ENCODE measurements at places on chromosomes 11 and 22.

DNA sequence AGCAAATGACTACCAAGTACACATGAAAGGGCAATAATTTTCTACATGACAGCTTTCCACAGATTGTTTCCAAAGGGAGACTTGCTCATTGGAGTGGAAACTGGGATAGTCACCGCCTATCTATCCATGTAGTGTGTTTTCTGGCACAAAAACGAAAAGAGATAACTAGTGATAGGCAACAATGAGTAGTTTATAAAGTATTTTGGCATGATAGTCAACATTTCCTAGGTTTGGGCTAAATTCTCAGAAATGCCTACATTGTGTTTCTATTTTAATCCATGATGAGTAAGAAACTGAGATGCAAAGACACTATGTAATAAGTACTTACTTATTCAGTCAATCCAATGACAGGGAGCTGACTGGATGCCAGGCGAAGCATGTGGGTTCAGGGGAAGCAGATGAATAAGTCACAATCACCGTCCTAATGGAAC lies 1129.1 kb downstream of the DLG2 start:
- no peak for ATAC-seq

GRCh38 chr11:113023228-113023627 lies 62.0 kb downstream of the NCAM1 start:
- no peak for ATAC-seq

- no peak for ATAC-seq
Measured at GRCh38 chr11:73236205-73236765, 18.2 kb downstream of the P2RY2 start.

DNA sequence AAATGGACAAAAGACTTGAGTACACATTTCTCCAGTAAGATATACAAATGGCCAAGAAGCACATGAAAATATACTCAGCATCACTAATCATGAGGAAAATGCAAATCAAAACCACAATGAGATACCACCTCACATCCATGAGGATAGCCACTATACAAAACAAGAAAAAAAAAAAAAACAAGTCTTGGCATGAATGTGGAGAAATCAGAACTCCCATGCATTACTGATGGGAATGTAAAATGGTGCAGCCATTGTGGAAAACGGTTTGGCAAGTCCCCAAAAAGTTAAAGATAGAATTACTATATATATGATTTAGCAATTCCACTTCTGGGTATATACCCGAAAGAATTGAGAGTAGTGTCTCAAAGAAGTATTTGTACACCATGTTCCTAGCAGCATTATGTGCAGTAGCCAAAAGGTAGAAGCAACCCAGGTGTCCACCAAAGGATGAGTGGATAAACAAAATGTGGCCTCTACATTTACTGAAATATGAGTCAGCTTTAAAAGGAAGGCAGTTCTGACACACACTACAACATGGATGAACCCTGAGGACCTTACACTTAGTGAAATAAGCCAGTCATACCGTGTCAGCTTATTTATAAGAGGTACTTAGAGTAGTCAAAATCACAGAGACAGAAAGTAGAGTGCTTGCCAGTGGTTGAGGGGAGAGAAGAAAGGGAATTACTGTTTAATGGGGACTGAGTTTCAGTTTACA lies 146.3 kb downstream of the WNT7B start:
- no peak for ATAC-seq

- no peak for ATAC-seq
Measured at GRCh38 chr22:24054356-24054755, 43.3 kb downstream of the CABIN1 start.

GRCh38 chr11:73199446-73199845 lies 18.6 kb upstream of the P2RY2 start:
- no peak for ATAC-seq

GRCh38 chr11:69683764-69684333 lies 8.7 kb upstream of the LTO1 start:
- no peak for ATAC-seq

- no peak for ATAC-seq
Measured at GRCh38 chr11:66919923-66920322, 38.3 kb downstream of the PC start.

DNA sequence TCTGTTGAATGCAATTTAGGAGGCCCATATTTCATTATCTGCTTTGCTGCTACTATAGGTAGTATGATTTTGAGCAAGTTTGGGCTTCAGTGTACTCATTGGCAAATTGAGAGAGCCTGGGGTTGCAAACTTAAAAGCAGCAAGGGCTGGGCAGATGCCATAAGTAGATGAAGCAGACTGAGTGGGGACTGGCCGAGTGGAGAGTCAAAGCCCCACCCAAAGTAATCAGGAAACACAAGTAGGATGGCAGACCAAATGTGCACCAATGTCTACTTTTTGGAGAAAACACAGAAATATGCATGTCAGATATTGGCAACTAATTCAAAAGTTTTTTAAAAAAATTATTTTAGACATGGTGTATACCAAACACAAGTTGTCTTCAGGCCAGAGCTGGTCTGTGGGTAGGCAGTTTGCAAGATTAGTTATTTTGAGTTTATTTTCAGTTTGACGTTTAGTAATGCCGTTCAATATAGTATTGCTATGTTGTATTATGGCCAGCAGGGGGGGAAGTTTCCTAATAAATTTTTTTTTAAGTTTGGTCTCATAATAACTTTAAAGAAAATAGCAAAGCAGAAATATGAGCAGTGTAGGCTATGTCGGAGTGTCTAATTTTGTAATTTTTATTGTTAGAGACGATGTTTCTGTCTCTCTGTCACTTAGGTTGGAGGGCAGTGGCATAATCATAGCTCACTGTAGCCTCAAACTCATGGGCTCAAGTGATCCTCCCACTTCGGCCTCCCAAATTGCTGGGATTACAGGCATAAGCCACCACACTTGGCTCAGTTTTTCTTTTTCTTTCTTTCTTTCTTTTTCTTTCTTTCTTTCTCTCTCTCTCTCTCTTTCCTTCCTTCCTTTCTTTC lies 105.1 kb downstream of the HIPK3 start:
- no peak for ATAC-seq

DNA sequence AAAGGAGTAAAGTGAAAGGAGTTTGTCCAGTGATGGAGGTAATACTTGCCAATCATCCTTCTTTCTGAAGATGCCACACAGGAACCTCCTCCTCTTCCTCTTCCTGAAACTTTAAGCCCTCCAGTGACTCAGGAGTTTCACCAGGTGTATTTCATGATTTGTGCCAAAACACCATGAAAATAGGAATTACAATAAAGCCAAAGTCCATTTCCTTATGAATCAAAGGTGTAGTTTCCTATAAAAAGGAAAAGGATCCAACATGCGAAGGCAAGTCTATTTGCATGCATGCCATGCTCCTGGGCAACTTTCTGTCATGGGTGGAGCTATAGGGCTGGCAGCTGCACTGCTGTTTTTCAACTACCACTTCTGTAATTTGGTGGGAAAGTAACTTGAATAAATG lies 9.8 kb upstream of the POU2AF1 start:
- ATAC-seq, result no peak

- no peak for ATAC-seq
Measured at GRCh38 chr22:21951931-21952465, 650 bp downstream of the PPM1F start.

GRCh38 chr11:10502065-10502680 lies 38.8 kb downstream of the RNF141 start:
- ATAC-seq, result no peak

DNA sequence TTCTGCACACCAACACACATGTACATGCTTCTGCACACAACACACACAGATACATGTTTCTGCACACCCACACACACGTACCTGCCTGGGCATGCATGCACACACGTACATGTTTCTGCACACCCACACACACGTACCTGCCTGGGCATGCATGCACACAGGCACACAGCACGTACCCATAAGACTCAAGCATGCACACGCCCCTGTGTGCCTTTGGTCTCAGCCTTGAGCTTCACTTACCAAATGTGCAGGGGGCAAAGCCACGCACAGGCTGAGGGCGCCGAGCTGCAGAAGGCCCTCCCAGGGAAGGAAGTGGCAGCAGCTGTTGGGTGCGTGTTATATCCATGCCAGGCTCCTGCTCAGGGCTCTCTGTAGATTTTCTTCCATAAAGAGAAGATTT lies 34.7 kb upstream of the SMIM38 start:
- ATAC-seq, result no peak

GRCh38 chr11:10770626-10771254 lies 19.7 kb downstream of the CTR9 start:
- ATAC-seq, result no peak

- ATAC-seq, result no peak
Measured at GRCh38 chr11:126487711-126488110, 132.2 kb downstream of the ST3GAL4 start.

- no peak for ATAC-seq
Measured at GRCh38 chr22:36215981-36216380, 14.4 kb upstream of the APOL4 start.

GRCh38 chr11:82944198-82944597 lies 42.7 kb downstream of the DDIAS start:
- no peak for ATAC-seq

DNA sequence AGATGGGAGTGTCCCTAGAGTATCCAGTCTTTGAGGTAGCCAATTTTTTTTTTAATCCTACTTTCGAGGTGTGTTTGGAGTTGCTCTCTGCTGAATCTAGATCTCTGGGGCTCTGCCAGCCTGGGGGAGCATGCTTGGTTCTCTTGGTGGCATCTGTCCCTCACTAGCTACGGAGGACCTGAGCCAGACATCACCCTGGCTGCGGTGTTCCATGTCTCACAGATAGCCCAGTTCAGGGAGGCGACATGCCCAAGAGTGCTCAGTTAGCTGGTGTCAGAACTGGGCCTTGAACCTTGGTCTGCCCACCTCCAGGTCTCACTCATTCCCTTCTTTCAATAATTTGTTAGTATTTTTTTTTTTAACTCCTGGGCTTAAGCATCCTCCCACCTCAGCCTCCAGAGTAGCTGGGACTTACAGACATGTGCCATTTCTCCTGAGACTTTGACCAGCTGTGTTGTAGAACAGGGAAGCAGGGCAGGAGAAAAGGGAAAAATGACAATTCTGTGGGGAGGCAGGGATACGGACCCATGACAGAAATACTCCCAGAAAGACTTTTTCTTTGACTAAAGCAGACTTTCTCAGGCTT lies 621 bp downstream of the HMOX1 start:
- no peak for ATAC-seq

DNA sequence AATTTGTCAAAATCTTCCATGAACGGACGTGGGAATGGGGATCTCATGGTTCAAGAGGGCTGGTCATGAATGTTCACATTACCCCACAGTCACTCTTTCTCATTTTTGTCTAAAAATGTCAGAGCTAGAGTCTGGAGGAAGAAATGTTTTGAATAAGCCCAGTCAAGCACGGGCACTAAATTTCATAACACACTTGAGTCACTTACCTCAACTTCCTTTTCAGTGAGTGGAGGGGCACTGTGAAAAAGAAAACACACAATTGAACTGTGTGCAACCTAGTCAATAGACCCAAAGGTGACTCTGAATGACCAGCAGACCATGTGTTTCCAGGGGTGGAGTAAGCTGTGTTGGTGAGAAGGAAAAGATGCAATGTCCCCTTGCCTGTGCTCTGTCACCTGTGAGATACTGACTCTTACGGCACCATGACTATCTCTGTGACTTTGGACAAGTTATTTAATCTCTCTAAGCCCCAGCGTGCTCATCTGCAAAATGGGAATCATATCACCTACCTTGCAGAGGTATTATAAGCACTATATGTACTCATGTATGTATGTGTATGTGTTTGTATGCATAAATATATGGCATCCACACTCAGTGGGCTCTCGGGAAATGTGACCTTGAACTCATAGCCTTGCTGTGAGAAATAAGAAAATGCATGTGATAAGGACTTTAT lies 38.2 kb upstream of the LYVE1 start:
- ATAC-seq, result peak; percentile 49

- ATAC-seq, result no peak
Measured at GRCh38 chr11:6568191-6568918, 35.1 kb downstream of the RRP8 start.

- no peak for ATAC-seq
Measured at GRCh38 chr11:14067686-14068085, 105.2 kb downstream of the SPON1 start.

DNA sequence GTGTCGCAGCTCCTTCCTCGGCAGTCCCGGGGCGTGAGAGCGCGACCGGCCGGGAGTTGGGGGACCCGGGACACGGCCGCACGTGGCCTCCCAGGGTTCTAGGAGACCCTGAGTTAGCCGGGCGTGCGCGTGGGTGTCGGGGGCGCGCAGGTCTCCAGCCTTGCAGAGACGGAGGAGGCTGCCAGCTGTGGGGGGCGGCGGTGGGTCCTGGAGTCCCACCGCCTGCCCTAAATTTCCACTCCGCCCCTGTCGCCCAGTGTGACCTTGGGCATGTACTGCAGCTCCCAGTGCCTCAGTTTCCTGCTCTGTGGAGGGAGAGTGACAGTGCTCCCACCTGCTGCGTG lies 18.8 kb downstream of the RRP7A start:
- no peak for ATAC-seq

DNA sequence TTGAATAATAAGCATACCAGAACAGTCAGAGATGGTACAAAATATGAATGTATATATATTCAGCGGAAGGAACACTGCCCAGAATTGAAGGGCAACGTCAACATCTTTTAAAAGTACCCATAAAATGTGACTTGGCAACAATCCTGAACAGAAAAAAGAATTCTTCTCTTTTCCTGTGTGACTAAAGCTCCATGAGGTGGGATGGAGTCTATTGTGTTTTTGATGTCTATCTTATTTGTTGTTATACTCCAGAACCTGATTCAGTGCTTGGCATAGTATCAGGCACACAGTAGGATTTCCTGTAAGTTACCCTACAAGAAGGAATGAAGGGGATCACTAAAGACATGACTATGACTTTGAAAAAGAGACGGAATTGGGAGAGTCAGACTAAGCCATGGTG lies 10.3 kb downstream of the LDLRAD3 start:
- ATAC-seq, result no peak

DNA sequence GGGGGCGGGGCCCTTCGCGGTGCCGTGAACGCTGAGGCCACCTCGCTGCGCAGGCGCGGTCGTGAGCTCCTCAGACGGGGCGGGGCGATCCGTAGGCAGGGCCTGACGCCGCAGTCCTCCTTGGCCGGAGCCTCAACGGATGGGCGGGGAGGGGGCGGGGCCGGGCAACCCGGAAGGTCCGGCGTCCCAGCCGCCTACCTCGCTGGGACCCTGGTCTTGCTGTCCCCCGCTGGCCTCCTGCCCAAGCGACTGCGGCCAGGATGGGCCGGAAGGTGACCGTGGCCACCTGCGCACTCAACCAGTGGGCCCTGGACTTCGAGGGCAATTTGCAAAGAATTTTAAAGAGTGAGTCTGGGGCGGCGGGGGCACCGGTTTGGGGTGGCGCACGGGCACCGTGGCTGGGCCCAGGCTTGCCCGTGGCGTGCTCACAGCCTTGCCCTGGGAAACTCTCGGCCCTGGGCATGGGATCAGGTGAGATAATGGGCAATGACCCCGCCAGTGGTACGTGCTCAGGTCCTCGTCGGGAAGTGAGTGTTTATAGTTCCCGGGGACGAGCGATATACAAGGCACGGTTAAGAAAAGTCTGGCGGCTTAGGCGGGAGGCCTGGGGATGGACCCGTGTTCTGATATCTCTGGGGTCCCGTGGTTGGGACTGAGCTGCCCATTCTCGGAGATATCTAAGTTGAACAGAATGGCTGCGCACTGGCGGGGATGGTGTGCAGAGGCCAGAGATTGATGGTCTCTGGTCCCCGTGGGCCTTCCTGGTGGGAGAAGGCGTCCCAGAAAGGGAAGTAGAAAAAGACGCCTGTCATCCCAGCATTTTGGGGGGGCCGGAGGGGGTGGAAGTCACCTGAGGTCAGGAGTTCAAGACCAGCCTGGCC lies at the start of gene NADSYN1:
TSS of gene NADSYN1 (plus strand) at position 167 of the 881 bp plus-strand sequence. CDS start at position 261, 94 bp downstream.
- peak; percentile 70 for ATAC-seq

- peak; percentile 2 for ATAC-seq
Measured at GRCh38 chr11:111878385-111878848, 548 bp downstream of the FDXACB1 start.

GRCh38 chr11:44725757-44726282 lies 942 bp upstream of the TSPAN18 start:
- ATAC-seq, result no peak

GRCh38 chr11:67309166-67309565 lies 5.8 kb downstream of the SSH3 start:
- ATAC-seq, result no peak
